ENCODE measurements at places on chromosomes 4 and X. TPM values are rescaled to one million over a fixed set of nuclear protein-coding genes. Genes with fewer than 3 reads are reported as not detected.

MSANTD1 gene
- total RNA-seq, result 0.78 TPM

CXCL1 gene
- total RNA-seq, result 88.6 TPM

MAGEB1 gene
- total RNA-seq, result not detected

TBC1D8B gene
- total RNA-seq, result 5.9 TPM

TRAM1L1 gene
- 1.3 TPM for total RNA-seq

MAGEB10 gene
- total RNA-seq, result not detected

NSG1 gene
- total RNA-seq, result 15.3 TPM

IQCM gene
- total RNA-seq, result not detected

VCX3B gene
- total RNA-seq, result not detected

DMP1 gene
- total RNA-seq, result not detected

Measured in nasal cavity respiratory epithelium epithelial cell of viscerocranial mucosa (primary cell).